ENCODE measurements at places on chromosomes 7 and 10.

- no peak for DNase-seq
Measured at GRCh38 chr7:31371621-31372020, 31.1 kb upstream of the NEUROD6 start.

DNA sequence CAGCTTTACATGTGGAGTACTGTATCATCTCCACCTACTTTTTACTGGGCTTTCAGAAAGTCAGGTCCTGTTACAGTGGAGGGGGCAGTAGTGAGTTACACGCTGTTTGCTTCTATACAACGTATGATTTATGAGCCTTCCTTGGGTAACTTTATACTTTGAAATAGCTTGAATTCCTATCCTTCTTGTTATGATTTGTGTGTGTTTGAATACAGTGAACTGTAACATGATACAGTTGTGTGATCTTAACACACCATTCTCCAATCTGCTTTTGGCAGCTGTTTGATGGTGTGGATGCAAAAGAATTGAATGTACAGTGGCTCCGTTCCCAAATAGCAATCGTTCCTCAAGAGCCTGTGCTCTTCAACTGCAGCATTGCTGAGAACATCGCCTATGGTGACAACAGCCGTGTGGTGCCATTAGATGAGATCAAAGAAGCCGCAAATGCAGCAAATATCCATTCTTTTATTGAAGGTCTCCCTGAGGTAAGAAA is 41.7 kb downstream of the SP8 start:
- no peak for DNase-seq

GRCh38 chr7:24851786-24852185 is 94.5 kb upstream of the GSDME start:
- no peak for DNase-seq

DNA sequence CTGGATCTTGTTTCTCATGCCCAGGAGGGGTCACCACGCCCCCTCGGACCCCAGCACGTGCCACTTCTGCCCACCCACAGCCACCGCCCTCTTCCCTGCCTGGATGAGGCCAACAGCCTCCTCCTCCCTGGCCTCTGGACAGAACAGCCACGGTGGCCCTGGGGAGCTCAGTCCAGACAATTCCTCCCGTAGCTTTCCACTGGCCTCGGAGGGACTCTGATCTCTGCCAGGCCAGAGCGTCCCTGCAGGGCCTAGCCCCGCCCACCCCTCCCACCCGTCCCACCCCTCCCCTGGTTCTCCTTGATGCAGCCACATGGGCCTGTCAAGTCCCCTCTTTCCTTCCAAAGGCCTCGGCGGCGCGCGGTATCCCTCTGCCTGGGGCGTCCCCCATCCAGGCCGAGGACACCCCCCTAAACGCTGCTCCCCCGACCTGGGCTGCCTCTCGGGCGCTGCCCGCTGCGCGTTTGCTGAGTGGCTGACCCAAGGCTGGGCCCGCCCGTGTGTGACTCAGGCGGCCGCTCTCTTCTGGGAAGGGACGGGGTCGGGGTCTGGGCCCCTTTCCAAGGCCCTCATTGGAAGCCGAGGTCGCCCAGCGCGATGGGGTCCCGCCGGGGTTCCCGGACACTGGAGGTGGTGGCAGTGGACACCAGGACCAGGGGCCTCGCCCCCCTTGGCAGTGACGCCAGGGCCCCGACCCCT is 557 bp downstream of the TMEM120A start:
- no peak for DNase-seq

DNA sequence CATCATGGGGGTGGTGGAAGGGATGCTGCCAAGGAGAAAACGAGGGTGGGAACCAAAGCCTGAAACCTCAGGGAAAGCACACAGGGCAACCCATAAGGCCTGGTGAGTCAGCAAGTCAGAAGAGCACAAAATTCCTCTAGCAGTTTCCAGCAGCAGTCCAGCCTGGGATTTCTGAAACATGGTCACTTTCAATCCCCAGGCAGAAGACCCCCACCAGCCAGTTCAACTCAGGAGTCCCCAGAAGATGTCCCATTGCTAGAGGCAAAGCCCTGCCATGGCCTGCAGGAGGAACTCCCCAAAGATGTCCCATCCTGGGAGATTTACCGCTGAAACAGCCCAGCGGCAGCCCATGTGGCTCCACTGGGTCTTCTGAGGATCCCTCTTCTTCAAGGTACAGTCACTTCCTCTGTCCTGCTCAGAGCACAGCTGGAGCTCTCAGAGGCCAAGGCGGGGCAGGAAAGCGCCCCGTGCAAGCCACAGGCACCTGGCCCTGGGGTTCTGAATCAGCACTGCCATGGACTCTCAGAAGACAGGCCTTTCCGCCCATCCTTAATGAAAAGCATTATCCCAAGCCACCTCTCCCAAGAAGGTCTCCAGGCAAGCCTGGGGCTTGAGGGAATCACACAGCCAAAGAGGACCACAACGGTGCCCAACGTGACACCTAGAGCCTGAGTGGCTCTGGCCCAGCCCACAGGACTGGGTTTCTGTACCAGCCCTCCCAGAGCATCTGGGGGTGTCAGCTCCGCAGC is 196.9 kb downstream of the GRID1 start:
- DNase-seq = no peak

DNA sequence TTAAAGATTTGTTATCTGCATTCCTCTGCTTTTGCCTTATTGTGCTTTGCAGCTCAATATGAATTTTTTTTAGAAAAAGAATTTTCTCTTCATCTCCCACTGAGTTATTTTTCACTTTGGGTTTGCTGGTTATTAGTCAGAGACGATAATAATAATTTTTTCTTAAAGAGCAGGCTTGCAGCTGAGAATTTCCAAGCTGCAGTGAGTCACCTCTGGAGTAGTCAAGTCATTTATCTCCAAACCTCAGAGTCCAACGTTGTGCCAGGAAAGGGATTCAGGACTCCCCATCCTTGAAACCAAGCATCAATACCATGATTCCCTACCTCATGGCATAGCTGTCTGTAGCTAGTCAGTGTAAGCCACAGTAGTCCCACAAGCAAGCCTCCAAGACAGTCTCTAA is 15.2 kb upstream of the EGR2 start:
- DNase-seq = no peak

DNA sequence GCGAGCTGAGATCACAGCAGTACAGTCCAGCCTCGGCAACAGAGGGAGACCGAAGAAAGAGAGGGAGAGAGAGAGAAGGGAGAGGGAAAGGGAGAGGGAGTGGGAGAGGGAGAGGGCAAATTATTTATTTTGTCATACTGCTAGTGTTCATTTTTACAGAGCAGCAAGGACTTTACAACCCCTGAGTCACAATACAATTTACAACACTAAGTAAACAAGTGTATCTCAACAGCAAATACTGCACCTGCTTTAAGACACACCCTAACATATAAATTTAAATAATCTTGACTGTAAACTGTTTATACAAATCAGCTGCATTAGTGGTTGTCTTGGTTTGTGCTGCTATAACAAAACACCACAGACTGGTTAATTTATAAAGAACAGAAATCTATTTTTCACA is 27.2 kb downstream of the HTR5A start:
- DNase-seq = no peak

GRCh38 chr10:62732841-62733653 is 71.5 kb upstream of the ADO start:
- no peak for DNase-seq

DNA sequence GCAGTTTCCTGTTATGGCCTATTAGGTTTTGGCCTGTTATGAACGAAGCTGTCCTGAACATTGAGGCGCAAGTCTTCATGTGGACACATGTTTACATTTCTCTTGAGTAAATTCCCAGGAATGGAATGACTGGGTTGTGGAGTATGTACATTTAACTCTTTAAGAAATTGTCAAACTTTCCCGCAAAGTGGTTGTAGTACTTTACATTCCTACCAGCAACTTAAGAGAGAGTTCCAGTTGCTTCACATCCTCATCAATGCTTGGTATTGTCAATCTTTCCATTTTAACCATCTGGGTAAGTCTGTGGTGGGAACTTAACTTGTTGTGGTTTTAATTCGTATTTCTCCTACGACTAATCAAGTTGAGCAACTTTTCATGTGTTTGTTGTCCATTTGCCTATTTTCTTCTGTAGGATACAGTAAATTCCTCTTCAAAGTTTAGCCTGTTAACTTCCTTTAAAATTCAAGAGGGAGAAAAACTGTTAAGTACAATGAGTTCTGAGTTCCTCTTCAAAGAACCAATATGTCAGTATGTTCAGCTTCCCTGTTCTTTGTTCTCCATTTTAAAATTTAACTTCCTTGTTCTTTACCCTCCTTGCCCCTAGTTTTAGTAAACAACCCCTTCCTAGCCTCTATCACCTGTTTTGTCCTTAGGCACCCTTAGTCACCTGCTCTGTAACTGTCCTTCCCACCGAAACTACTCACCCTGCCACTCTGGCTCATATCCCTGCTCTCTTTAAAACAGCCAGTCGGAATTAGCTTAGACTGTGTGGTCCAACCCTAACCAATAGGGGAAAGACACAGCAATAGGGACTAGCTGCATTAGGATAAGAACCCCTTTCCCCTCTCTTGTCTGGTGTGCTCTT is 74.0 kb downstream of the FAM241B start:
- no peak for DNase-seq
